ENCODE measurements at places on chromosomes 16 and 17.
A peak's percentile ranks its signal among the peaks of the same experiment; 100 is the strongest.

DNA sequence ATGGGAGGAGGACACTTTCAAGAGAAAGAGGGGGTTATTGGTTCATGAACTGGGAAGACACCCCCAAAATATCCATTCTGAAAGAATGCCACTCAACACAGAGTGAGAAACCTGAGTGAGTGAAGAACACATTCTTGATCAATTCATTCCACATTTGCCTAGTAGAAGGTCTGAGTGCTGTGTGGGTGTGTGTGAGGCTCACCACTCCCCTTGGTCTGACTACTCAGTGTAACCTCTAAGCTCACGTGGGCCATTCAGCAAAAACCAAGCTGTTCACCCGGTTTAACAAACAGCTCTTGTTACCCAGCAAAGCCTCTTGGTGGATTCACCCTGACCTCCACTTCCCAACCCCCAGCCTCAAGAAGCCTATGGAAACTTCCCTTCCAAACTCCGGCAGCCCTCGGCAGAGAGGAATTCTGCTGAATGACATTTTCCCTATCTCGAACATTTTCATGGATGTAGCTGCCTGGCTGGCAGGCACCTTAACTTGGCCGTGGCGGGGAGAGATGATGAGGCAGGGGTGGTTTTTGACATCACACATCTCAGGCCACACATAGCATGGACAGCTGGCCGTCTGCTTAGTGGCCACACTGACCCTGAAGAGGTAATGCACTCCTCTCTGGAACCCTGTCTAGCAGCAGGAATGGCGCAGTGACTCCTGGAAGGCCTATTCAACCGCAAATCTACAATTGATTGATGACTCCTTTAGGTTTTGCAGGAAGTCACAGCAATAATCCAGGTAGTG is 11.6 kb downstream of the ST6GALNAC1 start:
- no peak for DNase-seq

- no peak for DNase-seq
Measured at GRCh38 chr16:1206326-1206725, 18.7 kb downstream of the TPSG1 start.

DNA sequence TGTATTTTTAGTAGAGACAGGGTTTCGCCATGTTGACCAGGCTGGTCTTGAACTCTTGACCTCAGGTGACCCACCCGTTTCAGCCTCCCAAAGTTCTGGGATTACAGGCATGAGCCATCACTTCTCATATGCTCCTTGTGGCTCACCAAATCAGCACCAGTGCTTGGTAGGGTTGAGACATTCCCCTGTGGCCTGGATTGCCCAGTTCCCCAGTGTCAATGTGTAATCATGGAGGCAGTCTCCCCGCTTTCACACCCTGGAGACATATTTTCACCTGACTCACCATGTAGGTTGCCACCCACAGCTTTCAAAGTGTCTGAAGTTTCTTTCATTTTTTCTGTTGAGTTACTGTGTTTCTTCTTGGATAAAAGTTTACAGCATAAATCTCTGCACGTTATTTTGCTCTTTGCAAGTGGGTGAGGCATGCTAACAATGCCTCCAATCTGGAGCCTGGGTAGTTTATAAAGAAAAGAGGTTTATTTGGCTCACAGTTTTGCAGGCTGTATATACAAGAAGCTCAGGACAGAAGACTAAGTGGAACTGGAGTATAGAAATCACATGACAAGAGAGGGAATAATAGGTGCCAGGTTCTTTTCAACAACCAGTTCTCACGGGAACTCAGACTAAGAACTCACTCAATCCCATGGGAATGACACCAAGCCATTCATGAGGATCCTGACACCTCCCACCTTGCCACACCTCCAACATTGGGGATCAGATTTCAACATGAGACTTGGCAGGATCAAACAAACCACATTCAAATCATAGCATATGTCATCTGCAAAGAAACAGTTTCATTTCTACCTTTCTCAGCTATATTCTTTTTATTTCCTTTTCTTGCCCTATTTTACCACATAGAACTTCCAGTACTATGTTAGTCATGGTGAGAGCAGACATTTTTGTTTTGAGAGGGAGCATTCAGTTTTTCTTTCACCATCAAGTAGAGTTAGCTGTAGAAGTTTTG is 113.2 kb downstream of the PHKB start:
- DNase-seq: peak; percentile 58

DNA sequence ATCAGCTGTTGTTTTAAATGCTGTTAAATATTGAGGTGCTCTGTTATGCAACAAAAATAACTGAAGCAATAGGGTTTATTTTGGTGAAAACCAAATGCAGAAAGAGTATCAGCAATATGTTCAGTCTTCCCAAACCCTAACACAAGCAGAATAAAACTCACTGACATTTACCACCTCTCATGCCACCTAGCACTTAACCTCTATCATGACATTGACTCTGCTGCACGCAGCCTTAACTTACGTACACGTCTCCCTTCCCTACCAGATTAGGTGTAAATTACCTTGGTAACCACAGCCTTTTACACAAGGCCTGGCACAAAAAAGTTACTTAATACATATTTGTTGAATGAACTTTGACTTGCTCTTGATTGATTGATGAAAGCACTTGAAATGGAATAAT is 9.9 kb upstream of the AKAP1 start:
- no peak for DNase-seq

DNA sequence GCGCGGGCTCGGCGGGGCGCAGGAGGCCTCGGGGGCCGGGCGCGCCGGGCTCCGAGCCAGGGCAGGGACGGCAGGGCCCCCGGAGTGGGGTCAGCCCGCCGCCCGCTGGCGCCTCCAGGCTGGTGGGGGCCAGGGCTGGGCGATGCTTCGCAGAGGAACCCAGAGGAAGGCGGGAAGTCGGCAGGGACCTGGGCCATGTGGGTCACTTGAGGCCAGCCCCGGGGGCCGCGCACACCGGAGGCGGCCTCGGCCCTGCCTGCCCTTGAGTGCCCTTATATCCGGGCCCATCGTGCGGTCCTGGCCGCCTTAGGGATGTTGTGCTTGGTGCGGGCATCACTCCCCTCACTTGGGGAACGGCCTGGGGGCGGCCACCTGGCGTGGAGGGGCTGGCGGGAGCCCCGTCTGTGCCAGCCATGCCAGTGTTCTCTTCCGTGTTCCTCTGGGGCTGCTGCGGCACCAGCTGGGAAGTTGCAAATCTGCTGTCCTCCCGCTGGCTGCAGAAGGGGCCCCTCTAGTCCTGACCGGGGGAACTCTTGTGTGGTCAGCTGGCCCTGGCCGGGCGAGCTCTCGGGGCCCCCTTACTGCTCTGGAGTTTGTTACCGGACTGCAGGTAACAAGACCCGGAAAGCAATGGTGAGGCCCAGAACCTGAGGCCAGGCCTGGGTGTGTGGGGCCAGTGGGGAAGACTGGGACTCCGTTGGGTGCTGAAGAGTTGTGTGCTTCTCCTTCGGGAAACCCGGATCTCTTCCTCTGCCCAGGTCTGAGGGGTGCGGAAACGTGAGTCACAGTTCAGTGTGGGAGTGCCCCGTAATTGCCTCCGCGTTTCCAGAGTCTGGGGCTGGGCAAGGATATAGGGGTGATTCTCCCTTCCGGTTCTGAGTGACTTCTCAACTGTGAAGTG is 849 bp downstream of the CAPN15 start:
- DNase-seq: peak; percentile 71

DNA sequence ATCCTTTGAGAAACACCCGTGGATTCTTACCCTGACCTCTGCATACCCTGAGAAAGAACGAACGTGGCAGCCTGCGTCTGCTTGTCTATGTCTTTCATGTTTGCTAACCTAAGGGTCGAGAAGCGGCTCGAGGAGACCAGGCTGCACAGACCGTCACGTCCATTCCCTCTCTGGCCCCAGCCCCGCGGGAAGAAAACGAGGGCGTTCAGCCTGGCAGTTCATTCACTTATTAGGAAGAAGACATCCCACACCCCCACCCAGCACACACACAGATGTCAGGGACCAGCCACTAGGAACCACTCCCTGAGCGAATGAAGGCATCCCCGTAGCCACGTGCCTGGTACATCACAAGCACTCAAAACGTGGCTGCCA is 655 bp upstream of the MTHFSD start:
- DNase-seq: no peak

DNA sequence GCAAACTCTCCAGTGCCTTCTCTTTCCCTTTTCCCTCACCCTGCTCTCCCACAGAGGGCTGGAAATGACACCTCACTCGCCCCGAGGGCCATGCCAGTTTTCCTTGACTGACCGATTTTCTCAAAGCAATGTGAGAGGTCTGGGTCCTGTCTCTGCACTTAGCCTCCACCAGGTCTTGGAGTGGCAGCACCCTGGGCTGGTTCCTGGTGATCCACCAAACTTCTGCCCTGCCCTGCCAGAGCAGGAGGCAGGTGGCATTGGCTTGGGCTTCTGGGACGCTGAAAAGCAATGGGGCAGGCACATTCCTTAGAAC is 97.5 kb downstream of the RAB11FIP4 start:
- no peak for DNase-seq

- no peak for DNase-seq
Measured at GRCh38 chr16:46701615-46702014, 12.2 kb downstream of the ORC6 start.

GRCh38 chr17:58517378-58517927 is 3.0 kb upstream of the MTMR4 start:
- no peak for DNase-seq

GRCh38 chr17:8925808-8926207 is 39.7 kb downstream of the PIK3R5 start:
- no peak for DNase-seq

DNA sequence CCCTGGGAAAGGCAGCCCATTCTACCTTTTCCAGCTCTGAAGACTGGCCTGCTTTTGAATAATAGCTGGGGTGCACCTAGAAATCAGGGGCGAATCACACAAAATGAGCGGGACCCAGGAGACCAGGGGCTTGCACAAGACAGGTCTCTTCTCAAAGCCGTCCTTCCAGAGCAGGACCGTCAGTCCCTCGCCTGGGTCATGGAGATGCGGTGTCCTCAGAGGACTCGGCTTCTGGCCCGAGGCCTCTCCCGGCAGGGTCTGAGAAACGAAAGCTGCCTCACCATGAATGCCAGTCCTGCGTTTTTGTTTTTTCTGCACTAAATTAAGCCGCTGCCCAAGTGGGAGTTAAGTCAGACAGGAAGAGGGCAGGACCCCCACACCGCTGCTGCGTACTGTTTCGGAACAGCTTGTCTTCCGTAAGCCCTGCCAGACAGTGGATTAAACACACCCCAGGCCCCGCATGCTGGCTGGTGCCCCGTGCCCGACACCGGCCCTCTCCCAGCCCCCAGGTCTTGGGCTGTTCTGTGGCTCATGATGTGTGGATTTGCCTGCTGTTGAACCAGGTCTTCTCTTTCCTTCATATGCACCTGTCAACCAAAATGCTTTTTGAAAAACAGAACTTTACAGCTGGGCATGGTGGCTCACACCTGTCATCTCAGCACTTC is 142.1 kb upstream of the RPH3AL start:
- DNase-seq: no peak

DNA sequence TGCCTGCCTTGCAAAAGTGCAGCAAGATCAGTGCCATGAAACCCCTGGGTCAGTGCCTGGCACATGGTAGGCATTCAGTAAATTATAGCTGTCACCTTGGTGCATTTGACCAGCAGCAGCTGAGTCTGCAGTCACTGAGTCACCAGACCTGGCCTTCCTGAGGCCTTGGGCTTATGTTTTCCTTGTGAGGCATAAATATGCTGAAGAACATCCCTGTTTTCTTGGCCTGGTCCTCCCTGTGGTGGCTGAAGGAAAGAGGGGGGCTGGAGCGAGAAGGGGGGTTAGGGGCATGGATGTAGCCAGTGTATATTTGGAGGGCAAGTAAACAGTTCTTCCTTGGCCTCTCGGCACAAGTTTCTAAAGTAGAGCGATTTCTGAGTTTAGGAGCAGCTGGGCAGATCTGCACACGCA is 26.5 kb downstream of the EPN2 start:
- DNase-seq: no peak

- DNase-seq: no peak
Measured at GRCh38 chr16:30894540-30895368, 877 bp upstream of the BCL7C start.

DNA sequence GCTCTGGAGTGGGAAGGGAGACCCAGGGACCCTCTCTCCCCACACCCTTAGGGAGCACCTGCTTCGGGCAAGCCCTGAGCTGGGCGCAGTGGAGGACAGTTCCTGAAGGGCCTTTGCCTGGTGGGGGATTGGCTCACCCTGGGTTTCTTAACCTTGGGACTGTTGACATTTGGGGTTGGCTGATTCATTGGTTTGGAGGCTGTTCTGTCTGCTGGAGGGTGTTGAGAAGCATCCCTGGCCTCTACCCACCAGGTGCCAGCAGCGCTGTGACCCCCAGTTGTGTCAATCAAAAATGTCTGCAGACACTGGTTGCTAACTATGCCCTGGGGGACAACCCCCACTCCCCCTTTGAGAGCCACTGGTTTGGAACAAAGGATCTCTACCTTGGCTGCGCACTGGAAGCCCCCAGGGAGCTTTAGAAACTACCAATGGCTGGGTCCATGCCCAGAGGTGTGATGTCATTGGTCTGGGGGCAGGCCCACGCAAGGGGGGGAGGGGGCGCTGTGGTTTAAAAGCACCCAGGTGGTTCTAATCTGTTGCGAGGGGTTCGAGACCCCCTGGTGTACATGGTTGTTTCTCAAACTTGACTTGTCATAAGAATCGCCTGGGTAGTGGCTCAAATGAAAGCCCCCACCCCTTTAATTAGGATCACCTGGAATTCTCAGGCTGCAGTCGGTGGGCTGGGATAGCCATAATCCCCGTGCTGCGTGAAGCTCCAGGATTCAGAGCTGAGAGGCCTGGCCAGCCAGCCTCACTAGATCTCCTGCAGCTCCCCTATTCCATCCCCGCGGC is 151.9 kb upstream of the GSE1 start:
- DNase-seq: no peak

Data from activated CD4-positive, alpha-beta T cell treated with anti-CD3 and anti-CD28 coated beads, Interleukin-2, amount 50 U/mL, for 48 hours (primary cell).